ENCODE measurements at places on chromosomes 6 and 20. TPM values are rescaled to one million over a fixed set of nuclear protein-coding genes. Genes with fewer than 3 reads are reported as not detected.
A peak's percentile ranks its signal among the peaks of the same experiment; 100 is the strongest.

NRSN1 gene
- not detected for polyA plus RNA-seq

DNA sequence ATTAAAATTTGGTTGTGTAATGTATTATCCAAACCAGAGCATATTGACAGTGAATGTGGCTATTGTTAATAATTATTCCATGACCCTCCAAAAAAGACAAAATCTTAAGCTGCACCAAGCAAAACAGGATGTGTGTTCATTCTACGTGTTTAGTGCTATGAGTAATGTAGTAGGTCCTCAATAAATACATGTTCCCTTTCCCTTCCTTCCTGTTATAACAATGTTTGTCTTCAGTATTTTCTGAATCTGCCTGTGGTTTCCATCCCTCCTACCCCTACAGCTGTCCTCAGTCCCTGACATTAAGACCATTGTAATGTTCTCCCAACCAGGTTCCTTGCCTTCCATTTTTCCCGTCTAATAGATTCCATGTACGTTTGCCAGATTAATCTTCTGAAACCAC, 163.8 kb downstream of the AIG1 start:
- no peak for DNase-seq

- no peak for DNase-seq
Observed at GRCh38 chr6:108686896-108687295, 126.2 kb downstream of the FOXO3 start.

GRCh38 chr6:149236589-149236988, 80.9 kb upstream of the TAB2 start:
- peak; percentile 34 for DNase-seq

- no peak for DNase-seq
Observed at GRCh38 chr20:46367967-46368901, 38.2 kb downstream of the ELMO2 start.

GRCh38 chr6:49539102-49539501, 11.4 kb upstream of the C6orf141 start:
- no peak for DNase-seq

DNA sequence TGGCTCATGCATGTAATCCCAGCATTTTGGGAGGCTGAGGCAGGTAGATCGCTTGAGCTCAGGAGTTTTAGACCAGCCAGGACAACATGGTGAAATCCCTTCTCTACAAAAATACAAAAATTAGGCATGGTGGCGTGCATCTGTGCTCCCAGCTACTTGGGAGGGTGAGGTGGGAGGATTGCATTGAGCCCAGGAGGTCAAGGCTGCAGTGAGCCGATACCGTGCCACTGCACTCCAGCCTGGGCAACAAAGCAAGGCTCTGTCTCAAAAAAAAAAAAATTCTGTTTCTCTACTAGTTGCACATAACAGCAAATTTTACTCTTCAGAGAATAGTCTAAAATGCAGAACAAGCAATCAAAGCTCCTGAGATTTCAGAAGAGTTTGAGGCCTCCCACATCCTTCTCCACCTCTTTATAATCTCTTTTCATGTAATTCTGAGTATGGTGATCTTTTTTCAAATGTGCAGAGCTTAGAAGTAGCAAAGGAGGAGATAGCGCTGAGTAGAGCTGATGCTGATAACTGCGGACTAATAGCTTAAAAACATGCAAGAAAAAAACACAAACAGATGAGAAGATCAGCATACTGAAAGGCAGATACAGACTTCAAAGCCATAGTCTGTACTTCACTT, 23.3 kb downstream of the LRRN4 start:
- DNase-seq: no peak

CCN2 gene
- polyA plus RNA-seq: 44.7 TPM

DNA sequence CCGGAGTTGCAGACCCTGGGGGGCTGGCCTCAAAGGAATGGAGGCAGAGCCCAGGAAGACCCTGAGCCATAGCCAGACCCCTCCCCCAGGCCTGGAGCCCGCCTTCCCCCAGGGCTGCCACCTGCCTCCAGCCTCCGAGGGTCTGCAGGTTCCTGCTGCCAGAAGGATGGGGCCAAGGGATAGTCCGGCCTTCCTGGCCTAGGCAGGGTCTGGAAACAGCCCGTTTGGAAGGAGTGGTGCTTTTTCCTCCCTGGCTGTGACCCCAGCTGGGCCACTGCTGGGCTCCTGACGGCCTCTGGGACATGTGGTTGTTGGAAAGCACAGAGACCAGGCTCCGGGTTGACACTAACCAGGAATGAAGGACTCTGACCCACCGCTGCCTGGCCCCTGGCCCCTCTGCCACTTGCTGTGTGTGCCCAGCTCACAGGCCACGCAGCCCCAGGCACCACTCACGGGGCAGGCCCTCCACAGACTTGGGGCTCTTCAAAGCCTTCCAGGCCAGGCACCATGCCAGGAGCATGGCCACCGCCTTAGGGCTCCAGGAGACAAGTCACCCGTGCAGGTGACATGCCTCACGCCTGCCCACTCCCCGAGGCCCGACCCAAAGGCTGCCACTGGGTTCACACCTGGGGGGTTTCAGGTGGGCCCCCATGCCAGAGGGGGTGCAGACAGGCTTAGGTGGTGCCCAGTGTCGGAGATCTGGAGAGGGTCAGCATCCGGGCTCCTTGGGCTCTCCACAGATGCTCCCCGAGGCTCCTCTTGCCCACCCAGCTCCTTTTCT, 3.9 kb upstream of the LAMA5 start:
- DNase-seq: no peak

- no peak for DNase-seq
Observed at GRCh38 chr6:157246048-157246630, 77.2 kb downstream of the TMEM242 start.

GRCh38 chr6:157912326-157912725, 69.3 kb upstream of the SYNJ2 start:
- peak; percentile 35 for DNase-seq

FOXQ1 gene
- not detected for polyA plus RNA-seq

- no peak for DNase-seq
Observed at GRCh38 chr6:80403365-80403764, 296.9 kb downstream of the BCKDHB start.

DNA sequence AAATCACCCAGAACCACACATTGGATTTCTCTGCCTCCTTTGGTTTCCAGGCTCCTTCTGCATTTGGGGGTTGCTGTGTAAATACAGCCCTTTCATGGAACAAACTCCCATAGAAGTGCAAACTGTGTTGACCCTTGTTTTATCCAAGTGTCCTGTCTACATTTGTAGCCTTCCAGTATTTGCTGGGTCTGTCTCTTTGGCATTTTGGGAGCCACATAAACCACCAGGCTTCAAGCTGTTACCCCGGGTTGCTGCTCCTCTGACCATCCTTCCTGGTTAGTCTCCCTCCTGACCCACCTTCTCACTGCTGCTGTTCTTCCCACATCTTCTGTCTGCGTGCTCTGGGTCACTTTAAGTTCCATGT, 7.6 kb upstream of the MTHFD1L start:
- no peak for DNase-seq

GRCh38 chr6:5211492-5211891, 49.3 kb downstream of the LYRM4 start:
- DNase-seq: no peak

ETV7 gene
- 0.44 TPM for polyA plus RNA-seq

DNA sequence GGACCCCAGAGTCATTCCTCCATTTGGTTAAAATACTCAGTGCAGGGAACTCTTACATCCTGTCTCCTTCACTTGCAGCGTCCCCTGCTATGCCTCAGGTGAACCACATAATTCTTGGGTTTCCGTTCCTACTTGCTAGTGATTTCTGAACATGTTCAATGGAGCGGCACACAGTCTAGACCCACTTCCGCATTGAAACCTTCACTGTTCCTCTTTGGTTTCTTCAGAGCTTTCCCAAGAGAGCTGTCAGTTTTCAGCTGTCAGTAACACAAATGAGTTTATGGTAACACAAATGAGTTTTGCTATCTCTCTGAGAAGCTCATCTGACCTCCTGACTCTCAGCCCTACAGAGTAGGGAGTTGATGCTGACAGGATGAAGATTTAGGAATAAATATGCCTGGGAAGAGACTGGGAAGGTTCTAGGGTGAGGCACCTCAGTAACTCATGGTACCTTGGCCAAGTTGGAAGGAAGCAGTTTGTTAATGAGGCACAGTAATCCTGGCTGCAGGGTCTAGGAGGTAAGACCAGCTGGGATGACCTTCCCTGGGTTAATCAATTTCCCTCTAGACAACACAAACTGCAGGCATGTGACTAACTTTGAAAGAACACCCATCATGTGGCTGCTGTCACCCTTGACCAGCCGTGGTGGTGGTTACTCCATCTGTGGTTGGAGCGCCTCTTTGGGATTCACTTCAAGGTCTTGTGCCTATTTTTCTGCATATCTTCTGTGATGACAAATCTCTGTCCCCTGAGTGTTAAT, 5.4 kb downstream of the SYS1 start:
- DNase-seq: no peak

C20orf141 gene
- polyA plus RNA-seq: not detected

TNNC2 gene
- 3,949 TPM for polyA plus RNA-seq

- no peak for DNase-seq
Observed at GRCh38 chr6:130810307-130811030, 16.7 kb upstream of the SMLR1 start.

AURKA gene
- 9.8 TPM for polyA plus RNA-seq

GRCh38 chr6:119974430-119975159, 625.0 kb upstream of the MAN1A1 start:
- DNase-seq: no peak

All from muscle of arm (tissue), 14 donors.